ENCODE measurements at places on chromosomes 12 and 14.

GRCh38 chr14:31834616-31835015 lies 242.5 kb upstream of the ARHGAP5 start:
- no peak for DNase-seq

DNA sequence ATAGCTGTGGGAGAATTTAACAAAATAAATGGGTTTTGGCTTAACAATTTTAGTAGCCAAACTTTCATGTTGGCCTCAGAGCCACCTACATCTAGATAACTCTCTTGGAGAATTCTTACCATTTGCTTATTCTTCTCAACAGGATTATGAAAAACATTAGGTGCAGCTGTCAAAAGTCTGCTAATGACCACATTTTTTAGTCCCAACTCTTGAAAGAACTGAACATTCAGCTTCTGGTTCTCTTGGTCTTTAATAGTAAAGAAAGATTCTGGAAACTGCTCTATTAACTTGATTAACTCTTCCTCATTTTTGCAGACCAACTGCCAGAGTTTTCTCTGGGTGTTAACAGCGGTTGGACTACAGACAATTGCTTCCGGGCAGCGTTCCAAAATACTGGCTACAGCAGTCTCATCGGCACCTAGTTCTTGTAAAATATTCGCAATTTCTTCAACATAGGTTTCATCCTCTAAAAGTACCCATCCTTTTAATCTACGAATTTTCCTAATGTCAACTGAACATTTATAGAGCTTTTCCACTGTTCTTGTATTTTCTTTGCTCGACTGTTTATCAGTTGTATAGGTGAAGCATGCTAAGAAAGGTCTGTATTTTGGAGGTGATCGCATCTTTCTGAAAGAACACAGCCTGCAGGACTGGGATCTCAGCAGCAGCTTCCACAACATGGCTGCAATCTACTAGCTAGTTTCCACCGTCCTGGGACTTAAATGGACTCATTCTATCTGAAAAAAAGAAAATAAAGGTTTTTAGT lies 8.7 kb downstream of the MTERF2 start:
- no peak for DNase-seq

DNA sequence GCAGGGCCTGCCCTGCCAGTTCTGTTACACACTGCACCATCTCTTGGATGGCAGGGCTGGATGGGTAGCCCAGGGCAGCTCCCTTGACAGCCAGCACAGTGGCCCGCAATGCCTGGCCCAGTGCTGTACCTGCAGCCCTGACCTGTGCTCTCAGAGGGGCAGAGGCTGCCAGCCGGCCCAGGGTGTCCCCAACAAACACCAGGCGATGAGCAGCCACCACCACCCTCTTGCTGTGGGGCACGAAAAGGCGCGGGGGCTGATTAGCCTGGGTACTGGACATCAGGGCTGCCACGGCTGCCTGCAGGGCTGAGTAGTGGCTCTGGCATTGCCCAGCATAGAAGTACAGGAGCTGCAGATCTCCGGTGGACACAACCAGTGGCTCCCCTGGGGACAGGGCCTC lies 4.6 kb upstream of the SLC22A17 start:
- no peak for DNase-seq

DNA sequence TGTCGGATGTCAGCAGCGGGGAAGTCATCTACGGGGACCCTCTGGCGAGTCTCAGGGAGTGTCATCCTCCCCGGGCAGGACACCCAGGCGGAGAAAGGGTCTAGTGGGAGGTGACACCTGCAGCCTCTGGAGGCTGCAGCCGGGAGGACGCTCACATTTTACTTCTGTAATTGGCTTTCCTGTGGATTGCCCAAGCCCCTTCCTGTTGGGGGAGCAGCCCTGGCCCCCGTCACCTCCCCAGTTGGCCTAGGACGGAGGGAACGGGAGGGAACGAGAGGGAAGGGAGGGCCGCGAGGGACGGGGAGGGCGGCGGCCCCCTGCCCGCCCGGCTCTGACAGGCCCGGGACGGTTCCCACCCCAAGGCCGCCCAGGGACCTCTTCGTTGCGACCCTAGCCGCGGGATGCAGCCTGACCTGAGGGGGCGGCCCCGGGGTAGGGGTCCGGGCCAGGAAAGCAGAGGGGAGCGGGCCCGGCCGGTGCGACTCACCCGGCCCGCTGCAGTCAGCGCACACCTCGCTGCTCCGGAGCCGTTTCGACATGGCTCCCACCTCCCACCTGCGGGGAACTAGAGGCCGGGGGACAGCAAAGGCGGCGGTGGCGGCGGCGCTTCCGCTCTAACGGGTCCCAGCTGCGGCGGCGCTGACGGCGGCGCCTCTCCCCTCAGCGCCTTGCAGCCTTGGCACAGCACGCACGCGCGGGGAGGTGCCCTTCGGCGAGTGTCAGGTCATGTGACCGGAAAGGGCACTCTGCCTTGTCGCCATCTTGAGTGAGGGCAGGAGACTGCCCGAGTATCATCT lies at the start of gene GIT2:
Gene GIT2 (minus strand): TSS at position 683 of the 797 bp plus-strand sequence. CDS start 144 bp downstream, at position 539.
- peak; percentile 91 for DNase-seq

DNA sequence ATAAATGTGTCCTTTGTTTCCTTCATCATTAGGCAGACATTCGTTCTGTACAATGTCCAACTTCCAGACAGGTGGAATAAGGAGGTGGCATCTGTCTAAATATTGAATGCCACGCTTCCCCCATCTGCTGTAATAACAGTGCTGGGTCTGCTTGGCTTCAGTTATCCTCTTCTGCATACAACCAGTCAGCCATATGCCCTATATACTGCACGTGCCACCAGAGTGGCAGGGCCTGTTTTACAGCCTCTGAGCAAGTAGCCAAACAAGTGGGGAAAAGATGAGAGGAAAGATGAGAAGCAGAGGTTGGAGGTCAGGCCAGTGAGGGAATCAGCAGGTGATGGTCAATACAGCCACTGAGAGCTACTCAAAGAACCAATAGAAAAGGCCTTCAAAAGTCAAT lies 55.4 kb downstream of the OTX2 start:
- no peak for DNase-seq

DNA sequence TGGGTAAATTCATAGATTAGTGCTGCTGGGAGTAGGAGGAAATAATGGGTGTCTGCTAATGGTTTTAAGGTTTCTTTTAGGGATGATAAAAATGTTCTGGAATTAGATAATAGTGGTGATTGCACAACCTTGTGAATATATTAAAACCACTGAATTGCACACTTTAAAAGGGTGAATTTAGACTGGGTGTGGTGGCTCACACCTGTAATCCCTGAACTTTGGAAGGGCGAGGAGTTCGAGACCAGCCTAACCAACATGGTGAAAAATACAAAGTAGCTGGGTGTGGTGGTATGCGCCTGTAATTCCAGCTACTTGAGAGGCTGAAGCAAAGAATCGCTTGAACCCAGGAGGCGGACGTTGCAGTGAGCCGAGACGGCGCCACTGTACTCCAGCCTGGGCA lies 1.3 kb downstream of the RAD52 start:
- no peak for DNase-seq

DNA sequence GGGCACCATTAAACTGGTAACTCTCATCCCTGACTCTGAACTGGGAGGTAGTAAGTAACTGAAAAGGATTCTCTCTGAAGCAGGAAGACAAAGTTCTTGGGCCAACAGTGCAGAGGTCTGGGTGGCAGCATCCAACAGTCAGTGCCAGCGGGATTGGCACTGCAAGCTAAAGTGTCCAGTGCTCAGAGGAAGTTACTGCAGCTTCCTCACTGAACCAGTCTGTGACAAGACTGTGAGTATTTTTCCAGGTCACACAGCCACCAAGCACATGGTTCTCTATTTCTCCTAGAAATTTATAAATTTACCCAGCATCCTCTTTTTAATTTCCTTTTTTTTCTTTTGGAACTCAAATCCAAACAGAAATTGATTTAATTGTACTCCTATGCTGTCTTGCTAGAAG lies 81.6 kb upstream of the FAR2 start:
- no peak for DNase-seq

GRCh38 chr14:75492832-75493591 lies 29.3 kb upstream of the BATF start:
- DNase-seq, result no peak

DNA sequence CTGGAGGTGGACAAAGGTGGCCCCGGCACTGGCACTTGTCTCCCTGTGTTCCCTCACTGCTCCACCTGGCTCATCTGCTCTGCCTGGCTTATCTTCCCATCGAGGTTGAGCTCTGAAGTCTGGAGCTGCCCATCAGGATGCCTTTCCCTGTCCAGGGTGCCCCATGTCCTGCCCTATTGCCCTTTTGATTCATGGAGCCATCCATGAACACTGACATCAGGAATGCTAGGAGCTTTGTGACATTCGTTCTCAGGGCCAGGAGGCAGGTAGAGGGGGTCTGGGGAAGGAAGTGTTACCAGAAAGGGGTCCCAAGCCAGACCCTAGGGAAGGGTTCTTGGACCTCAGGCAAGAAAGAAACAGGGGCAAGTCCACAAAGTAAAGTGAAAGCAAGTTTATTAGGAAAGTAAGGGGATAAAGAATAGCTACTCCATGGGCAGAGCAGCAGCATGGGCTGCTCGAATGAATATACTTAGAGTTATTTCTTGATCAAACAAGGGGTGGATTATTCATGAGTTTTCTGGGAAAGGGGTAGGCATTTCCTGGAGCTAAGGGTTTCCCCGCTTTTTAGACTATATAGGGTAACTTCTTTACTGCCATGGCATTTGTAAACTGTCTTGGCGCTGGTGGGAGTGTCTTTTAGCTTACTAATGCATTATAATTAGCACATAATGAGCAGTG lies 51.6 kb downstream of the RIN3 start:
- DNase-seq, result no peak
